Hair follicular keratinocyte (primary cell): ENCODE measurements at places on chromosomes 6 and 20. TPM values are rescaled to one million over a fixed set of nuclear protein-coding genes. Genes with fewer than 3 reads are reported as not detected.

Gene AVP
- total RNA-seq, result not detected in 2 replicates

Gene MDC1
- total RNA-seq, result 9.9 and 17.6 TPM in 2 replicates

Gene CAP2
- total RNA-seq, result 3.3 and 4.4 TPM in 2 replicates

Gene LST1
- not detected in 2 replicates for total RNA-seq

Gene PROCR
- total RNA-seq, result 151 and 162 TPM in 2 replicates

Gene FAM83B
- 35.7 and 44.0 TPM in 2 replicates for total RNA-seq

Gene BHLHE23
- total RNA-seq, result not detected in 2 replicates

Gene FAM217A
- not detected in 2 replicates for total RNA-seq

Gene C20orf202
- not detected in 2 replicates for total RNA-seq

Gene PPP1R18
- 75.3 and 97.1 TPM in 2 replicates for total RNA-seq

Gene TBXT
- not detected in 2 replicates for total RNA-seq

Gene HLA-DOB
- total RNA-seq, result 1.7 and 6.3 TPM in 2 replicates

Gene GATA5
- total RNA-seq, result not detected in 2 replicates

Gene UNC5CL
- 0.27 and 0.62 TPM in 2 replicates for total RNA-seq

Gene BCAS4
- total RNA-seq, result 12.5 and 16.8 TPM in 2 replicates

Gene HLA-DQB1
- 9.0 and 17.6 TPM in 2 replicates for total RNA-seq

Gene KCNB1
- not detected in 2 replicates for total RNA-seq

Gene MPIG6B
- total RNA-seq, result not detected in 2 replicates

Gene ZBTB22
- total RNA-seq, result 10.5 and 21.6 TPM in 2 replicates

Gene THBS2
- total RNA-seq, result 177 and 216 TPM in 2 replicates

Gene OXT
- total RNA-seq, result not detected in 2 replicates

Gene CLIC5
- not detected in 2 replicates for total RNA-seq

Gene SNAP91
- total RNA-seq, result not detected in 2 replicates

Gene LPIN3
- 9.3 and 16.2 TPM in 2 replicates for total RNA-seq

Gene COL19A1
- total RNA-seq, result not detected in 2 replicates

Gene LY6G6D
- not detected in 2 replicates for total RNA-seq

Gene SPAG4
- total RNA-seq, result 2.1 and 3.5 TPM in 2 replicates

Gene RALY
- total RNA-seq, result 142 and 156 TPM in 2 replicates

Gene GPLD1
- total RNA-seq, result 0.31 TPM in 1 of 2 replicates, not detected in the other
